Stimulated activated CD4-positive, alpha-beta T cell treated with anti-CD3 and anti-CD28 coated beads, Interleukin-1b, Interleukin-23, amount 100 ng/mL, for 24 hours (primary cell): ENCODE measurements at places on chromosomes 1 and 21.

DNA sequence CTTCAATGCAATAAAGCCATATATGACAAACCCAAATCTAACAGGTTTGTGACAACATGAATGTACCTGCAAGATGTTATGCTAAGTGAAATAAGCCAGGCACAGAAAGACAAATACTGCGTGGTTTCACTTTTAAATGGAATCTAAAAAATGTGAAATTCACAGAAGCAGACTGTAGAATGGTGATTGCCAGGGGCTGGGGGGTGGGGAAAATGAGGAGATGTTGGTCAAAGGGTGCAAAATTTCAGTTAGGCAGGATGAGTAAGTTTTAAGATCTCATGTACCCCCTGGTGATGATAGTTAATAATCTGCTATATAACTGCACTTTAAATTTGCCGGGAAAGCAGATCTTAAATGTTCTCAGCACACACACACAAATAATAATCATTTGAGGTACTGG is 160.5 kb downstream of the PTBP2 start:
- no peak for DNase-seq

- DNase-seq: no peak
These were observed 70.2 kb downstream of the TRIM11 start for GRCh38 chr1:228336308-228337030.

GRCh38 chr1:10457875-10458274 is 8.0 kb downstream of the CORT start:
- no peak for DNase-seq

DNA sequence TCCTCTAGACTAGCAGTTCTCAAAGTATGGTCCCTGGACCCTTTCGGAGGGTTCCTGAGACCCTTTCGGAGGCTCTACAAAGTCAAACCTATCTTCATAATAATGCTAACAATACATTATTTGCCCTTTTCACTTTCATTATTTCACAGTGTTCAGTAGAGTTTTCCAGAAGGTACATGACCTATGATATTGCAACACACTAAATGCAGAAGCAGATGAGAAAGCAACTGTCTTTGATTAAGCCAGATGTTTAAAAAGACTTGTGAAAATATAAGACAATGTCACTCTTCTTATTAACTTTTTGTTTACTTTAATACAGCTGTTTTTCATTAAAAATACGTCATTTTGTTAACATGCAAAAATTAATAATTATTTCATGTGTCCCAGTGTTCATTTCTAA is 5.8 kb downstream of the KCNJ10 start:
- no peak for DNase-seq

DNA sequence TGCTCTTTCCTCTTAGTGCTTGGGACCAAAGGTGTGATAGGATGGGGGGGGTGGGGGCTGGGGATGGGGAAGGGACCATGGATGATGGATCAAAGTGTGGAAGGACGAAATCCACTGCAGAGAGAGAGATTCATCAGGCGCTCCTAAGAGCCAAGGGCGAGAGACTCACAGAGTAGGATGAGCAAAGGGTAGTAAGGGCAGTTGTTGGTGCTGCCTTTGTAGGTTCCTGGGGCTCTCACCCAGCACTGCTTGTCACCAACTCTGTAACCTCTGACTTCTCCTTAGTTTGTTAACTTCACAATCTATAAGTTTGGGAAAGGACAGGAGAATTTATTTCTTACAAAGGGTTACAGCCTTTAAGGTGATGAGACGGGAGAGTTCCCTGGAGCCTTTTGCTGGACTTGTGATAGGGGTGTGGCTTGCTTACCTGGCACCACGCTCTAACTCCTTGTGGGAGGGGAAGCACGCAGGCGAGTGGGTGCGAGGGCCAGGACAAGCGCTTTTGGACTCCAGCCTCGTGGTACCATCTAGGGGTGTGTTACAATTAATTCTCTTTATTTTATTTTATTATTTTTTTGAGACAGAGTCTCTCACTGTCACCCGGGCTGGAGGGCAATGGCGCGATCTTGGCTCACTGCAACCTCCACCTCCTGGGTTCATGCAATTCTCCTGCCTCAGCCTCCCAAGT is 1.6 kb upstream of the PDXK start:
- DNase-seq: no peak

- no peak for DNase-seq
These were observed 7.9 kb downstream of the CD53 start for GRCh38 chr1:110880708-110881374.

DNA sequence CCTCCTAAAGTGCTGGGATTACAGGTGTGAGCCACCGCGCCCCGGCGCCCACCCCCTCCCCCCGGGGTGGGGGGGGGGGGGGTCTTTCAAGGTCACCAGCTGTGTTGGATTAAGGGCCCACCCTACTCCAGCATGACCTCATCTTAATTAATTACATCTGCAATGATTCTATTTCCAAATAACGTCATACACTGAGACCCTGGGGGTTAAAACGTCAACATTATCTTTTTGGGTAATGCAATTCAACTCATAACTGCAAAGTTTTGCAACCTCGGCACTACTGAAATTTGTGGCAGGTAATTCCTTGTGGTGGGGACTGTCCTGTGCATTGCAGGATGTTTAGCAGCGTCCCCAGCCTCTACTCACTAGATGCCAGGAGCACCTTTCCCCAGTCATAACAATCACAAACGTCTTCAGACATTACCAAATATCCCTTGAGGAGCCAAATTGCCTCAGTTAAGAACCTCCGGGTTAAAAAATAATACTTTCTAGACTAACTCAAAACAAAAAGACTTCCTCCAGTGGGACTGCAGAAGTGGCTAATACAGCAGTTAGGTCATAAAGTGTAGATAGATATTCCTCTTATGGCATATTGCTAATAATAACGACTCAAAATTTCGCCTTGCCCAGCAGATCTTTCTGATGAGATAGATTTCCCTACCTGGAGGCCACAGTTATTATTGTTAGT is 233.0 kb upstream of the KAZN start:
- no peak for DNase-seq

DNA sequence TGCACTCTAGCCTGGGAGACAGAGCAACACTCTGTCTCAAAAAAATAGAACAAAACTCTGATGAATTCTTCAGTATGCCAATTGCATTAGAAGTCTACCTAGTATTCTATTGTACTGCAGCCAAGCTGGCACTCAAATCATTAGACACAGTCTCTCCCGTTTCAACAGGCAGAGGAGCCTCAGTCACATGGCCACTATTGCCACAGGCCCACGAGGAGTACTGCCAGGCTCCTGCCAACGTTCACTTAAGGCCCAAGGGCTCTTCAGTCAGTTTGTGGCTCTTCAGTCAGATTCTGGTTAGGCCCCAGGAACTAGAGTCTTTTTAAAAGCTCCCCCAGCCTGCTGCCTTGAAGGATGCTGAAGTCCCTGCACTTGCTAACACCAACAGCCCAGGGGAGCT is 73.4 kb downstream of the SH3BGR start:
- no peak for DNase-seq

DNA sequence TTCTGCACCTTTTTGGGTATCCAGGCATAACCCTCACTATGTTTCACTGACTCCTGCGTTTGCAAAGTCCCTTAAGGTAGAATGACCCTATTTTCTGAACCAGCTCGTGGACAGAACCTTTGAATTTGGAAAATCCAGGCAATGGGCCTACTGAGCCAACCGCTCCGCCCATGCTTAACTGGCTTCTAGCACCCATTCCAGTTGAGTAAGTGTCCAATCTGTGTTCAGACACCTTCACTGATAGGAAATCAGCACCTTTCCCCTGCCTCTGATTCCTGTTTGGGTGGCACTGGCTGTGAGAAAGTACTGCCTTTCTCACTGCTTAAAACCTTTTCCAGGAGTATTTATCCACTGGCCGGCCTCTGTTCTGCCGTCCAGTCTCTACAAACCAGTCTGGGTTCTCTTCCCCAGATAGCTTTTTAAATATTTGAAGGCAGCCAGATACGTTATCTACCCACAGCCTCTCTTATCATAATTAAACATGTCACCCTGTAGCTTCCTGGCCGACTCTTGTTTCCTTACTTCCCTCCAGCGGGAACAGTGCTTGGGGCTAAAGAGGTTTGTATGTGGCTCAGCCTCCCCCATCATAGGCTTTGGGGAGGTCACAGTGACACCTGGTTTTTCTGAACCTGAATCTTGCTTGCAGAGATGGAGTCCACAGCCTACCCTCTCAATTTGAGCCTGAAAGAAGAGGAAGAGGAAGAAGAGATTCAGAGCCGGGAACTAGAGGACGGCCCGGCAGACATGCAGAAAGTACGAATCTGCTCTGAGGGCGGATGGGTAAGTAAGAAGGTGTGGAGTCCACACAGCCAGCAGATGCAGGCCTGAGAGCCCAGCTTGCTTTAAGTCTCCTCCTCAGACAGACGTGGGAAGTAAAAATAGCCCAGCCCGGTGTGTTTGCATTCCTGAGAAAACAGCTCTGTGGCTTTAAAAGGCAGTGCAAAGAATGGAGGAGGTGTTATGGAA is 1.3 kb downstream of the POGK start:
- DNase-seq: no peak

GRCh38 chr21:41758550-41758949 is 8.3 kb downstream of the RIPK4 start:
- DNase-seq: no peak

GRCh38 chr1:77287535-77287934 is 5.7 kb downstream of the AK5 start:
- no peak for DNase-seq

DNA sequence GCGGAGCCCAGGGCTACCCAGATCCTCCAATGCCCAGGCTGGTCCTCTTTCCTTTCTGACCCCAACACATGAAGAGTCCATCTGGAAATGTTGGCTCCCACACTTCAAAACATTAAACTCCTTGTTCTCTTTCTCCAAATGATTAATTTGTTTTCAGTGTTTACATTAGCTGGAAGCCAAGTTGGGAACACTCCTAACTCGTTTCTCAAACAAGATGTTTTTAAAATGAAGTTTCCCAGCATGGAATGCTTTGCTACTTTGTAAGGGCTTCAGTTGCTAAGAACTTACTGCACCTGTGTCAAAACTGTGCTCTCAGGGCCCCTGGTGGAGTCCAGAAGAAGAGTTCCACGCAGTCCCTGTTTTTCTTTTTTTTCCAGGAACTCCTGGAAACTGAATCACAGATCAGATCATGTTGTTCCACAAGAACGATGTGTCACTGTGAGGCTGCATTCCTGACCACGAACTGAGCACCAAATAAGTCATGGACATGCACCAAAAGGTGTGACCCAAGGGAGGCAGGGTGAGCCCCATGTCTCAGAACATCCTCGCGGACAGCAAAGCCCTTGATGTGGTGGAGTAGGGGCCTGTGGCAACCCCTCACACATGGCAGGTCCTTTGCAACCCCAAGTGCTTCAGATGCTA is 257.3 kb downstream of the KCNJ6 start:
- DNase-seq: no peak

GRCh38 chr1:40980453-40981121 is 1.1 kb downstream of the CTPS1 start:
- peak; percentile 35 for DNase-seq

DNA sequence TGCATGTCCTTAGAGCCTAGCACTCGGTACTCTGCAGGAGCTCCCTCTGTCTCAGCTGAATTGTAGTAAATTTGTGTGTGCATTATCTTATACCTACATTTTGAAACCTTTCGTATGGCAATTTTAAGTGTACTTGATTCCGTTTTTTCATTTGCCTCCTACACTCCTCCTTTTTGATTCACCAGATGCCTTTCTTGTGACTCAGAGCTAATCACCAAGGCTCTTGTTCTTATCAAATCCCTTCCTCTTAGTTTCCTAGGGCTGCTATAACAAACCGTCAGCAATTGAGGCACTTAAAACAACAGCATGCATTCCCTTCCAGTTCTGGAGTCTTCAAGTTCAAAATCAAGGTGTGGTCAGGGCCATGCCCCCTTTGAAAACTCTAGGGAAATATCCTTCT is 261.0 kb downstream of the ASTN1 start:
- no peak for DNase-seq

- DNase-seq: no peak
These were observed 31.3 kb upstream of the NRIP1 start for GRCh38 chr21:15096146-15096545.

DNA sequence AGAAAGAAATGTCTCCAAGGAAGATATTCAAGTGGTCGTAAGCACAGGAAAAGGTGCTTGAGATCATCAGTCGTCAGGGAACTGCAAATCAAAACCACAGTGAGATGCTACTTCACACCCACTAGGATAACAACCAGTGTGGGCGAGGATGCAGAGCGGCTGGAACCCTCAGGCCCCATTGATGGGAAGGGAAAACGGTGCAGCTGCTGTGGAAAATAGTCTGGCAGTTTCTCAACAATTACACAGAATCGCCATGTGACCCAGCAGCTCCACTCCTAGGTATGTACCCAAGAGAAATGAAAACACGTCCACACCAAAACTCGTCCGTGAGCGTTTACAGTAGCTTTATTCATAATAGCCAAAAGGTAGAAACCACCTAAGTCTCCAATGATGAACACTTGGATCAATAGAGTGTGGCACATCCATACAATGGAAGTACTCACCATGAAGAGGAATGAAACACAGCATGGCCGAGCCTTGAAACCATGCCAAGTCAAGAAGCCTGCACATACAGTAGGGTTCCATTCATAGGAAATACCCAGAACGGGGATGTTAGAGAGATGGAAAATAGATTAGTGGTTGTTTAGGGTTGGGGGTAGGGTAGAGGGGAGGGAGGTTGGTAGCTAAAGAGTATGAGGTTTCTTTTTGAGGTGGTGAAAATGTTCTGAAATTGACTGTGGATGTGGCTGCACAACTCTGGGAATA is 6.1 kb downstream of the DFFB start:
- DNase-seq: no peak

DNA sequence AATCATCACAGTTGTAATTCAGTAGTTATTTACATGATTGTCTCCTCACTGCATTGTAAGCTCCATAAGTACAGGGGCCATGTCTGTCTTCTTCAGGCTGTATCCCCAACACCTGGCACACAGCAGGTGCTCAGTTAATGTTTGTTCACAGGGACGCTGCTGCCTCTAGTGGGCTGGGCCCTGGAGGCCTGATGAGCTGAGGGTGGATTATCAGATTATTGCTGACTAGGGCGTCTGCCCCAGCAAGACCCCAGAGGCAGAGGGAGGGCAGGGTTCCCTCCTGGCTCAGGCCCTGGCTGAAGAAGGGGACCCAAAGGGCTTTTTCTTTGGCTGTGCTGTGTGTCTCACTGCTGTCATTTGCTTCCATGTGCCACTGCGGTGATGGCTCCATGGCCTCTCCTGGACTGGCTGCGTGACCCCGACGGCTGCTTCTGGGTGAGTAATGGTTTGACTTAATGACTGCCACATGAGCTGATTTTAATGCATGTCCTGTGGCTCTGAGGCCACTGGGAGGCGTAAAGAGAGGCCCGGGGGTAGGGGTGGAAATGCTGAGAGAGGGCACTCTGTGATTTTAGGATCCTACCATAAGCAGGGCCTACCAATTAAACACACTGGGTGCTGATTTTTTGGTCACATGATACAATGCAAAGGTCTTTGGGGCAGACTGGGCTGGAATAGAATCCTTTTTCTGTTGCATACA is 20.8 kb upstream of the EPB41 start:
- no peak for DNase-seq

GRCh38 chr1:62076286-62076685 is 118.4 kb upstream of the L1TD1 start:
- no peak for DNase-seq

GRCh38 chr1:210360852-210361477 is 32.3 kb downstream of the HHAT start:
- DNase-seq: no peak

- no peak for DNase-seq
These were observed 263.1 kb downstream of the GRIK3 start for GRCh38 chr1:36771240-36771639.
